ENCODE measurements at places on chromosomes 11 and 22.

- DNase-seq, result no peak
Measured at GRCh38 chr11:101738452-101738851, 154.6 kb upstream of the TRPC6 start.

GRCh38 chr11:8989453-8989852 lies 14.3 kb downstream of the NRIP3 start:
- no peak for DNase-seq

DNA sequence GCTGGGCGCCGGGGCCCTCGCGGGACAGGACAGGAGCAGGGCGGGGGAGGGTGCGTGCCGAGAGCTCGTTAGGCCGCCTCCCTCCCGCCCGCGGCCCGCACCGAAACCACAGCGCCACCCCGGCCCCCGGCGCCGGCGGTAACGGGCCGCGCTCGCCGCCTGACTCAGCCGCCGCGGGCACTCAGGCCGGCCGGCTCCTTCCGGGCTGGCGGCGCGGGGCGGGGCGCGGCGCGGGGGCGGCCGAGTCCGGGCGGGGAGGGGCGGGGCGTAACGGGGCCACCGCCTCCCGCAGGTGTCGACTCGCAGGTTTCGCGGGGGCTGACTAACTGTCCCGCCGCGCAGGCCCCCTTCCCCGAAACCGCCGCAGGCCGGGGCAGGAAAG lies at the start of gene AP5B1:
Gene AP5B1, minus strand, starts transcription at position 207 of the 382 bp plus-strand sequence. CDS start 385 bp downstream, outside the sequence.
- peak; percentile 71 for DNase-seq

DNA sequence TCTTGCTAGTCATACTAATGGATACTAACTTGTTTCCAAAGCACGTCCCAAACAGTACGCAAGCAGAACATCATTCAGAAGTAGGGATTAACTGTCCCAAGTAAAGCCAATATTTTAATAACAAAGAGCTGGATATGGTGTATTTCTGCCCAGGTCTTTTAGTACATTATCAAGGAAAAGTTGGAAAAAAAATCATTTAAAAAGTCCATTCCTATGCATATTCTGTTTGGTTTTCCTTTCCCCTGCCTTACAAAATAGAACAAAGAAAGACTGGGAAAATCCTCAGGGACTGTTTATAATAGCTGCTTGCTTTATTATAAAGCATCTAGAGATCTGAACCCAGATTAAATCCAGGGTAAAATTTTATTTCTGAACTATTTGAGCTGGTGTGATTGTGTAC lies 83.9 kb downstream of the UVRAG start:
- no peak for DNase-seq

GRCh38 chr11:18011633-18012032 lies 1.2 kb downstream of the SERGEF start:
- no peak for DNase-seq

- no peak for DNase-seq
Measured at GRCh38 chr11:125175896-125176575, 11.5 kb downstream of the PKNOX2 start.

- DNase-seq, result no peak
Measured at GRCh38 chr11:133064152-133064877, 468.0 kb downstream of the OPCML start.

DNA sequence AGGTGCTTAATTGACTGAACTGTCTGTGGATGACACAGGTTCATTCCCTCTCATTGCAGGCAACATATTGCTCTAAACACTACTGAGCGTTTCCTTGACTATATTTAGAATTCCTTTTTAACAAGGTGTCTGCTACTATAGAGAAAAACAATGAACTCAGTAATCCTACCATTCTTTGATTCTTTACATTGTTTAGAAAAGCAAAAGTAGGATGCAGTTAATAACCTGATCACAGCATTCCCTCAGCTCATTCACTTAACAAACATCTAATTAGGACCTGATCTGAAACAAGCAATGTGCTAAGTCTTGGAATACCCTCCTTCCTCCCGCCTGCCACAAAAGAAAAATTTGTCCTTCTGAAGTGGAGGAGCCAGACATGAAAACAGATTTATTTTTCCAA lies 313.1 kb downstream of the LRRC4C start:
- no peak for DNase-seq

GRCh38 chr22:17035246-17035645 lies 27.2 kb upstream of the GAB4 start:
- DNase-seq, result no peak

DNA sequence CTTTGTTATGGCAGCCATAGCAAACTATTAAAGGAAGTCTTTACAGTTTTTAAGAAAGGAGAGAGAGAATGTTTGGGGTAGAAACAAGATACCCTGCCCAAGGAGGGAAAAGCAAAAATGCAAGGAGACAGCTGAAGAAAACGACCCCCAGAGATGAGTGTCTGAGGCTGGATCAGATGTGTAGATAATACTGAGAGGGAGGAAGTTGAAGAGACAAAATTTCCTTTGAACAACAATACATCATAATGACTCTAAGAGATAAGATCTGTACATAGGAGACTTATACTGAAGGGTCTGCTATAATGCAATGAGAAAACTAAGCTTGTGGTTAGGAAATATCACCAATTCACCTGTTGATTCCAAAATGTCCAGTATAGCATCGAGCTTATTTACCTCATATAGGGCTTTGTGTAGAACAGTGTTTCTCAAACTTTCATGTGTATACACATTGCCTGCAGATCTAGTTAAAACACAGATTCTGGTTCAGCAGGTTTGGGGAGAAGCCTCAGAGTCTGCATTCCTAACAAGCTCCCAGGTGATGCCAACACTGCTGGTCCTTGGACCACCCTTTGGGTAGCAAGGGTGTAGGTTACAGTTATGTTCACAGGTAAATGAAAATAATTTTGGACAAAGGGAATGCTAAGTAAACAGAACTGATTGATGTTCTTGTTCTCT lies 5.8 kb upstream of the CEP295 start:
- DNase-seq, result no peak

DNA sequence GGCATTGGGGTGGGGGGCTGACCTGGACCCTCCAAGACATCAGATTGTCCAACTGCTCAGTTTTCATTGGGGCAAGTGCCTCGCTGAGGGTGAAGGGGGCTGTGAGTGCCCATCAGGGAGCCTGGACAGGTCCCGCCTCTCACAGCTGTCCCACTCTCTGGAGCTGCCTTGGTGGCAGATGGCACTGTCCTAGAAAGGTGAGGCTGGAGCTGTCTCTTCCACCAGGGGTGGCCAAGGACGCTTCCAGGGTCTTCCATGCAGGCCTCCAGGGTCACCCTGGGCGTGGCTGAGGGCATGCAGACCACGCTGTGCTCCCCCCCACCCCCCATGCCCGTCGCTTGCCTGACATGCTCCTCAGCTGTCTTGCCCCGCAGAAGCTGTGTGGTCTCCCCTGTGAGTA lies 53.5 kb upstream of the CCDC188 start:
- DNase-seq, result no peak

- DNase-seq, result no peak
Measured at GRCh38 chr11:102914238-102915043, 39.7 kb upstream of the MMP12 start.

DNA sequence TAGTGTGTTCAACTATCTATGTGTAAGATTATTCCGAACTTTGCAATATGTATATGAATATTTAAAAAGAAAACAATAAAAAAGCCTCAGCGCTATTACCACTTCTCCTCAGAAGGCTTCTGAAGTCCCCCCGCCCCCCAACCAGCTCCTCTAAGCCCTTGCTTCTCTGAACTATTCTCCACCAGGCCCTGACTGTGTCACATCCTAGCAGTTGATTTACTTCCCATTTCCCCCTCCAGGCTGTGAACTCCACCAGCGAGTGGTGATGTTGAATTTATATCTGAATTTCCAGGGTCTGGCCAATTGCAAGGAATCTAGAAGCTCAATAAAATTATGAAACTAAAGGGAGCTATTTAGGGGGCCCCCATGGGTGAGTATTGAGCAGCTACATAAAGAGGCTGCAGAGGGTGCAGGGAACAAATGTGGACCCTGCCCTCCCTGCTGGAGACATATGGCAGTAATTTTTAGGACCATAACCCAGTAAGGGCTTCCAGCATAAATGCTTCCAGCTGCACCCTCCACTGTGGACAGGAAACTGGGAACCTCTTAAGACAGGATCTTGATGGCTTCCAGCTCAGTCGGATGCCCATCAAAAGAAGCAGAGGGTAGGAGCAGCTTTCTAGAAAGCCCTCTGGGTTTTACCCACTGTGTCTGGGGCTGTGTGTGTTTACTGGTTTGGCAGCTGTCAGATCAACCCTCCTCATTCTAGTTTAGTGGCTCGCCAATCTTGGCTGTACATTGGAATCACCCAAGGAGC lies 81.4 kb downstream of the TIMP3 start:
- DNase-seq, result no peak

DNA sequence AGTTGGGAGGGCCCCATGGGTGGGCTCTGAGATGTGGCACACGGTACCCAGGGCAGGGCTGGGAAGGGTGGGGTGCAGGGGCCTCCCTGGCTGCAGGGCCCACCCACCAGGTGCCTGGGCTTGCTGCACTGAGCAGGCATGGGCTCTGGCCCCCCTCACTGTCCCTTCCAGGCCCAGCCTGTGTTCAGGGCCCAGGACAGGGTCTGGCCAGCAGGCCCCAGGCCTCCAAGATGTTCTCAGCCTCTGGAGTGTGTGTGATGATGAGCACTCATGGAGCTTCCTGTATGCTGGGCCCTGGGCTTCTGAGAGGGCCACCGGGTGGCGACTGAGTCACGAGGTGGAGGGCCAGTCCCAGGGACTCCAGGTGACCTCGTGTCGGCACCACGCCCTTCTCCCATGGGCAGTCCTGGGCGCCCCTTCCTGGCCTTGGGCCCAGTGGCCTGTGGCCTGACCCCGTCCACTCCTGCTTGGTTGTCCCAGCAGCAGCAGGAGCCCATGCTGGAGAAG lies 55.9 kb upstream of the CCDC188 start:
- no peak for DNase-seq

- DNase-seq, result no peak
Measured at GRCh38 chr22:27791159-27791858, 10.2 kb downstream of the MN1 start.

GRCh38 chr11:102733232-102733875 lies 8.6 kb upstream of the MMP8 start:
- DNase-seq, result peak; percentile 30

GRCh38 chr11:33157103-33158027 lies 3.9 kb downstream of the CSTF3 start:
- DNase-seq, result no peak

GRCh38 chr11:85685820-85686459 lies at the start of gene CCDC89:
CCDC89 (minus strand) TSS chr11:85686195; CDS start chr11:85686130, 65 bp downstream.
- DNase-seq, result no peak

GRCh38 chr11:93396316-93396715 lies 65.8 kb downstream of the DEUP1 start:
- no peak for DNase-seq

DNA sequence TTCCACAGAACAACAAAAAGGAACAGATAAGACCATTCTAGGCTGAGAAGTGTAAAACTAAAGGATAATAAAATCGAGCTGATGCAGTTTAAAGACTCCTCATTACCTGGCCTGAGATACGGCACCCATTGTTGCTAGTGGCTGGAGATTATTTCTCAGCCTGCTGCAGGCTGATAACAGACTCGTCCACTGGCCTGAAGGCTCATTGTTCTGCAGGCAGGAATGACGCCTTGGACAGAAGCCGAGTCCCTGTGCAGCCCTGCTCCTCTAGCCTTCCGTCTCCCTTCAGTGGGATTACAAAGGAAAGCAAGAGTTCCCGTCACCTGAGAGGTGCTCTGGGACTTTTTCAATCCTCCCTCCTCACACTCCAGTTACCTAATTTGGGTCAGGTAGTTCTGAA lies 1065.3 kb downstream of the OPCML start:
- DNase-seq, result no peak

GRCh38 chr22:27306771-27307170 lies 494.8 kb downstream of the MN1 start:
- DNase-seq, result no peak

DNA sequence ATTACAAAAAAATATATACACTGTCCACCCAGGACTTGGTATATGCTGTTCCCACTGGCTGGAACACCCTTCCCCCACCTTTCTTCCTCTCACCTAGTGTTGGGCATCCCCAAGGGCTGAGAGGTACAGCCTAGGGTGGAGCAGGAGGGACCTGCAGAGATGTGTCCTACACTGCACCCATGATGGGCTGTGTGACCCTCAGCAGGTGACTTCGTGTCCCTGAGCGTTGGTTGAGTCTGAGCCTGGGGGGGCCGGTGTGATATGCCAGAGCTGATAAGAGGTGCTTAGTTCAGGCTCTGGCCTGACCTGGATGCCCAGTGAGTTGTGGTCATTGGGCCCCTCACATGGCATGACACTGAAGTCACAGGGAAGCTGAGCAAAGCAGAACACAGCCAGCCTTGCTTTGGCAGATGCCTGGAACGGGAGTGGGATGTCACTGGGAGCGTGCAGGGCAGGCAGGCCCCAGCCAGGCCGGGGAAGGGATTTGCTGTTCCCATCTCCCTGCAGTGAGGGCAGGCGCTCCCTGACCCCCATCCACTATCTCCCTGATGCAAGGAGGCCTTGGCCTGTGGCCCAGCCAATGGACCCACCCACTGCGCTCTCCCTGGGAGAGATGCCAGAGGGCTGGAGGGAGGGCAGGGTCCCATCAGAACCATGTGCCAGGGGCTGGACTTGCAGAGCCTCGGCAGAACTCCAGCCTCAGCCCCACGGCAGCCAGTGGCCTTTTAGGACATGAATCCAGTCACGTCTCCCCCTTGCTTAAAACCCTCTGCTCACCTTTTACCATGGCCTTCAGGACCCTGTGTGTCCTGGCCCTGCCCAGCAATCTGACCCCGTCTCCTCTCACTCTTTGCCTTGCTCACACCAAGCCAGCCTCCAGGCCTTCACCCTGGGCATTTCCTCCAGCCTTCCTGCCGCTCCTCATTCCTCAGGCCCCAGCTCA lies 138.9 kb downstream of the MN1 start:
- no peak for DNase-seq

All from stimulated activated CD8-positive, alpha-beta memory T cell treated with anti-CD3 and anti-CD28 coated beads, Interleukin-15, amount 100 ng/mL, for 48 hours (primary cell).